Progenitor cell of endocrine pancreas (in vitro differentiated cells): ENCODE measurements at places on chromosomes 3 and 15. TPM values are rescaled to one million over a fixed set of nuclear protein-coding genes. Genes with fewer than 3 reads are reported as not detected.

HIGD2B gene
- total RNA-seq: not detected in 2 replicates

GRCh38 chr15:67862750-67863441 lies 23.1 kb upstream of the RNU6-1 start:
- peaks cover 2% of the 10 kb centered on the region for H3K4me1 ChIP-seq
- no peak for DNase-seq
- no peaks in the 10 kb centered on the region for H3K36me3 ChIP-seq
- H3K4me3 ChIP-seq: no peak overlapping the region

- H3K36me3 ChIP-seq: no peaks in the 10 kb centered on the region
- peak overlapping the region; percentile 43 for H3K27ac ChIP-seq
- DNase-seq: no peak
- no peaks in the 10 kb centered on the region for H3K27me3 ChIP-seq
- no peak overlapping the region for H3K4me3 ChIP-seq
- H3K4me1 ChIP-seq: no peaks in the 10 kb centered on the region
These were observed 579.3 kb downstream of the EDEM1 start for GRCh38 chr3:5766848-5767247.

- no peak overlapping the region for H3K27ac ChIP-seq
- no peak overlapping the region for H3K4me3 ChIP-seq
- DNase-seq: no peak
These were observed 382.5 kb upstream of the C2CD4B start for GRCh38 chr15:62547584-62547983.

GRCh38 chr3:61685755-61686154 lies 124.4 kb downstream of the PTPRG start:
- H3K4me3 ChIP-seq: no peak overlapping the region
- H3K4me1 ChIP-seq: peaks cover 4% of the 10 kb centered on the region
- H3K27ac ChIP-seq: no peak overlapping the region
- DNase-seq: no peak
- no peaks in the 10 kb centered on the region for H3K27me3 ChIP-seq
- no peaks in the 10 kb centered on the region for H3K36me3 ChIP-seq

DNA sequence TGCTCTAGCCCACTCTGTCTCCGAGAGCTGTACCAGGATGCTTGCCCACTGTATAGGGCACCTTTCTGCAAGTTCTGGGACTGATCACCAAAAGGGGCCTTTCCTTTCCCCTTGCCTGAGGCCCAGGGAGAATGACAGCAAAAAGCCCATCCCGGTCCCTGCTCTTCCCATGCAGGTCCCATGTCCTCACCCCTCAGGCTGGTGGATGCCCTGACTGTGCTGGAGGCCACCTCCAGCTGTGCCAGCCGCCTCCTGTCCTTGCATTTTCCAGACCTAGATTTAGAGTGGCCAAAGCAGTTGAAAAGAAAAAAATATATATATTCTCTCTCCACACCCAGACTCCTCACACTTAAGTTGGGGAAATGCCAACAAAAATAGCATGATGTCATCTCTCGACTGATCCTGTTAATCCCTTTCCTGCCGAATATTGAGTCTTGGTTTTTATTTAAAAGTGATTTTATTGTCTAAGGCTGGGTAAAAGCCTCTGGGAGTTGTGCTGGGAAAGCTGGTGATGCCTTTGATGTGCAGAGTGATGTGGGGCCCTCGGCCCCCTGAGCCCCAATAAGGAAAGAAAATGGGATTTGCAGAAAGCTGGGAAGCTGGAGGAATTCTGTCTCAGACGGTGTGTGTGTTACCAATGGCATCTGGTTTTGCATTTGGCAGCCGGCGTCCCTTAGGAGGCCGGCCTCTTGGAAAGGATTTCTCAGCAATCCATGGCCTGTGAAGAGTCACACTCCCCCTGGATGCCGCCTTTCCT lies 29.3 kb upstream of the TPM1 start:
- peaks cover 3% of the 10 kb centered on the region for H3K4me1 ChIP-seq
- no peak overlapping the region for H3K4me3 ChIP-seq
- no peak overlapping the region for H3K27ac ChIP-seq
- no peak for DNase-seq
- no peaks in the 10 kb centered on the region for H3K27me3 ChIP-seq

GRCh38 chr15:45640616-45641015 lies 5.8 kb downstream of the SQOR start:
- H3K4me3 ChIP-seq: no peak overlapping the region
- DNase-seq: no peak
- H3K4me1 ChIP-seq: peaks cover 58% of the 10 kb centered on the region
- peaks cover 21% of the 10 kb centered on the region for H3K27me3 ChIP-seq
- no peaks in the 10 kb centered on the region for H3K36me3 ChIP-seq

- H3K4me1 ChIP-seq: peaks cover 13% of the 10 kb centered on the region
- H3K27ac ChIP-seq: peak overlapping the region; percentile 2
- no peak for DNase-seq
These were observed 13.6 kb downstream of the ACKR2 start for GRCh38 chr3:42822828-42823227.

DNA sequence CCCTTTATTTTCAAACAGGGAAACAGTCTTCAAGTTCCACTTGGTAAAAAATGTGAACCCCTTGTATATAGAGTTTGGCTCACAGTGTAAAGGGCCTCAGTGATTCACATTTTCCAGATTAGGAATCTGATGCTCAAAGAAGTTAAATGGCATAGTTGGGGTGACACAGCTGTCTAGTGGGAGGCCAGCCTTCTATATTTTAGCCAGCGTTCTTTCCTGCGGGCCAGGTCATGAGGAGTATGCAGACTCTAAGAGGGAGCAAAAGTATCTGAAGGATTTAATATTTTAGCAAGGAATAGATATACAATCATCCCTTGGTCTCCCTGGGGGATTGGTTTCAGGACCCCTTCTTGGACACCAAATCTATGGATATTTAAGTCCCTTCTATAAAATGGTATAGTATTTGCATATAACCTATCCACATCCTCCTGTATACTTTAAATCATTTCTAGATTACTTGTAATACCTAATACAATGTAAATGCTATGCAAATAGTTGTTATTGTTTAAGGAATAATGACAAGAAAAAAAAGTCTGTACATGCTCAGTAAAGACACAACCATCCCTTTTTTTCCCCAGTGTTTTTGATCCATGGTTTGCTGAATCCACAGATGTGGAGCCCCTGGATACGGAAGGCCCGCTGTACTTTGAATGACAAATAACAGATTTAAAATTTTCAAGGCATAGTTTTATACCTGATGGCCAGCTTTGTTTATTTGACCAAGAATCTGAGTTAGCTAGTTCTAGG lies 7.0 kb downstream of the B2M start:
- no peak overlapping the region for H3K4me3 ChIP-seq
- H3K4me1 ChIP-seq: no peaks in the 10 kb centered on the region
- peaks cover 2% of the 10 kb centered on the region for H3K27me3 ChIP-seq
- peaks cover 7% of the 10 kb centered on the region for H3K36me3 ChIP-seq
- no peak for DNase-seq

- no peaks in the 10 kb centered on the region for H3K27me3 ChIP-seq
- no peak overlapping the region for H3K4me3 ChIP-seq
- no peak overlapping the region for H3K27ac ChIP-seq
- no peaks in the 10 kb centered on the region for H3K36me3 ChIP-seq
- H3K4me1 ChIP-seq: peaks cover 3% of the 10 kb centered on the region
These were observed 96.8 kb downstream of the CHDH start for GRCh38 chr3:53749448-53749847.

DNA sequence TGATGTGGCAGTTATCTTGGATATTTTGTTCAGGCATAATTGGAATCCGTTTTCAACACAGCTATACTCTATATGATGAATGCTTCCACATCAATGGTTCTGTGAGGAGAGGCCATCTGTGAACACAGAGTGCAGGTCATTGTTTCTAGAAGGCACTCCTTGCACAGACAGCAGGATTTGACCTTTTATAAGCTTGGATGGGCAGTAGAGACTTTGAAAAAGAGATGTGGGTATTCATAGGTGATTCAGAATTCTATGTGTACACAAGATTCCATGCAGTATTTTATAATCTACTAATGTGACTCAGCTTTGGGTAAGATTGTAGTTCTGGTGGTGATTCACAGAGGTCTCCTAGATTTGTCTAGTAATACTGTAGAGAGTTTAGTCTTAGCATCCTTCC lies 12.5 kb downstream of the ARPP21 start:
- H3K27me3 ChIP-seq: peaks cover 3% of the 10 kb centered on the region
- peaks cover 10% of the 10 kb centered on the region for H3K4me1 ChIP-seq
- no peaks in the 10 kb centered on the region for H3K36me3 ChIP-seq
- no peak overlapping the region for H3K27ac ChIP-seq
- no peak overlapping the region for H3K4me3 ChIP-seq

DNA sequence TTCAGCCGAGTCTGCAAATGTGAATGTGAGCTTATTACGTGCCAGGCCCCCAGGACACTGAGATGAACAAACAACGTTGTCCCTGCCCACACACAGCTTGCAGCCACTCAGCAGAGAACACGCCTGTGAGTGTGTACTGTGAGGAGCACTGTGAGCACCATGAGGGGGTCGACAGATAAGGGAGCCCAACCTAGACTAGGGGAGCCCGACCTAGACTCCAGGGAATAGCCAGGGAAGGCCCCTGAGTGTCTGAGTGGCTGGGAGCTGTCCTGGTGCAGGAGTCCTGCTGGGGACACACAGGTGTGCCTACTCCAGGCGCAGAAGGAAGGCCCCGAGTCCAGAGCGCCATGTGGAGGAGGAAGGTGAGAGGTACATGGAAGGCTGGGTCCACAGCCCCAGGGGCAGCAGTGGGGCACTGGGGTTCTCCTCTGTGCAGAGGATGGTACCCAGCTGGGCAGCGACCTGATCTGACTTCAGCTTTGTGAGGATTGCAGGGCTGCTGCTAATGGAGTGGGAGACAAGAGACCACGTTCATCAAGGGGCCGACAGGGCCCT lies 36.5 kb downstream of the MGLL start:
- H3K36me3 ChIP-seq: no peaks in the 10 kb centered on the region
- H3K27ac ChIP-seq: no peak overlapping the region
- H3K27me3 ChIP-seq: peaks cover 46% of the 10 kb centered on the region
- H3K4me3 ChIP-seq: no peak overlapping the region
- DNase-seq: no peak

ISL2 gene
- 0.36 and 0.38 TPM in 2 replicates for total RNA-seq

DHFR2 gene
- total RNA-seq: 4.2 and 4.4 TPM in 2 replicates

CADM2 gene
- total RNA-seq: 4.4 and 5.8 TPM in 2 replicates

SI gene
- total RNA-seq: 2.0 and 2.7 TPM in 2 replicates

GRCh38 chr3:29465836-29466235 lies 185.0 kb downstream of the RBMS3 start:
- DNase-seq: no peak
- no peak overlapping the region for H3K4me3 ChIP-seq
- no peaks in the 10 kb centered on the region for H3K27me3 ChIP-seq
- no peaks in the 10 kb centered on the region for H3K36me3 ChIP-seq
- peaks cover 7% of the 10 kb centered on the region for H3K4me1 ChIP-seq
- H3K27ac ChIP-seq: no peak overlapping the region

KNG1 gene
- not detected in 2 replicates for total RNA-seq
